Lung (tissue), 17 donors: ENCODE measurements at places on chromosomes 3 and 15. TPM values are rescaled to one million over a fixed set of nuclear protein-coding genes. Genes with fewer than 3 reads are reported as not detected.
A peak's percentile ranks its signal among the peaks of the same experiment; 100 is the strongest.

- DNase-seq: no peak
Measured at GRCh38 chr3:180749796-180750195, 70.5 kb upstream of the CCDC39 start.

Gene GPD1L
- 27.4 TPM for polyA plus RNA-seq

- DNase-seq: no peak
Measured at GRCh38 chr15:68812069-68812468, 8.6 kb downstream of the ANP32A start.

Gene IL17RB
- polyA plus RNA-seq: 2.5 TPM

Gene CALML4
- polyA plus RNA-seq: 12.0 TPM

Gene ATP10A
- polyA plus RNA-seq: 5.6 TPM

DNA sequence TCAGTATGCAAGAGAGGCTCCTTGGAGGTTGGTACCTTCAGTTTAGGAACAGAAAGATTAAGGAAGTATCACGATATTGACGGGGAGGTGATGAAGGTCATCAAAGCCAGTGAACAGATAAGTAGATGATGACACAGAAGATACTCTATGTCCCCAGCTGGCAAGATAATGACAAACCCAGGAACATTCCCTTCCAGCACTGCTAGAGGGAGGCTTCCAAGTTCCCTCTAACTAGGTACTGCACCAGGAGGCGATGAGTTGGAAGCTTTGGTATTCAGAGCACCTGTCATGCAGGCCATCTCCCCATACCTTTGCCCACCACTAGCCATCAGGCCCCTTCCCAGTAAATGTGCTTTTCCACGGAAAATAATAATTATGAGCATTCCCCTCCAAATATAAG lies 40.8 kb downstream of the NBEAL2 start:
- DNase-seq: no peak

- DNase-seq: no peak
Measured at GRCh38 chr15:50698101-50698500, 11.5 kb upstream of the TRPM7 start.

DNA sequence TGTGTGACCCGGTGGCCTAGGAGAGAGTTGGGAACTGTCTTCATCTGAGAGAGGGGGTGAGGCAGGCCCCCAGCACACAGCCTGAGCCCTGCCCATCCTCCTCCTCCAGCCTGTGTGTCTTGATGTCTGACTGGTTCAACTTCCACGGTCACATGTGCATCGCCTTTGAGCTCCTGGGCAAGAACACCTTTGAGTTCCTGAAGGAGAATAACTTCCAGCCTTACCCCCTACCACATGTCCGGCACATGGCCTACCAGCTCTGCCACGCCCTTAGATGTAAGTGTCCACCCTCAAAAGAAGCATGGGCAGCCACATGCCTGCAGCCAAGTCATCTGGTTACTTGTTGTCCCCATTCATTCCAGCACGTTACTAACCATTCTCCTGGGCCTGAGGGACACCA lies 10.1 kb downstream of the CLK3 start:
- no peak for DNase-seq

- no peak for DNase-seq
Measured at GRCh38 chr3:144264794-144265193, 293.2 kb downstream of the DIPK2A start.

GRCh38 chr3:123449997-123450604 lies 1.2 kb upstream of the ADCY5 start:
- DNase-seq: peak; percentile 76

DNA sequence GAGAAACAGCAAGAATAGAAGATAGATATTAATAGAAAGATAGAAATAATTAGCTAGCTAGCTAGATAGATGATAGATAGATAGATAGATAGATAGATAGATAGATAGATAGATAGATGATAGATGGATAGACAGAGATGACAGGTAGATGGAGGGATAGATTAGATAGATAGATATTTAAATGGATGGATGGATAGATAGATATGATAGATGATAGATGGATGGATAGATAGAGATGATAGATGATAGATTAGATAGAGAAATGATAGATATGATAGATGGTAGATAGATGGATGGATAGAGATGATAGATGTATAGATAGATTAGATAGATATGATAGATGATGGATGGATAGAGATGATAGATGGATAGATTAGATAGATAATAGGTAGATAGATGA lies 8.3 kb upstream of the ATP10A start:
- no peak for DNase-seq

- no peak for DNase-seq
Measured at GRCh38 chr15:74295800-74296199, 59.7 kb downstream of the CCDC33 start.

Gene CCDC13
- polyA plus RNA-seq: 2.0 TPM

- DNase-seq: no peak
Measured at GRCh38 chr15:83170474-83171165, 37.0 kb downstream of the HDGFL3 start.

DNA sequence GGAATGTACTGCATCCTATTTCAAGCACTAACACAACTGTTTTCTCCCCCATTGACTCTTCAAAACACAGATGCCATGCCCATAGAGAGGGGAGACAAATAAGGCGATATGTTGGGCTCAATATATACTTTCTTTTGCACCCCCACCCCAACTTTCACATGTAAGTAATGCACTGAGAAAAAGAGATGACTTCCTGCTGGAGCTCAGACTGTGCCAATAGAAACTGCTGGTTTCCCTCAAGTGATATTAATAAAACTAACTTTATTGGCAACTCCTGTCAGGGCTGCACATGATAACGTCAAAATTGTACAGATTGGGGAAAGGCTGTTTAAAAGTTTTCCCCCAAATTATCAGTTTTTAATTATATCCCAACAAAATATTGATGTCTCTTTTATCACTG lies 163.0 kb downstream of the TNIK start:
- DNase-seq: peak; percentile 72

- DNase-seq: no peak
Measured at GRCh38 chr15:41939986-41940385, 32.4 kb downstream of the EHD4 start.
